H9 (cell line): ENCODE measurements at places on chromosomes 1 and 21.
A peak's percentile ranks its signal among the peaks of the same experiment; 100 is the strongest.

GRCh38 chr21:41715649-41716281 lies 51.1 kb downstream of the RIPK4 start:
- no peak for DNase-seq

DNA sequence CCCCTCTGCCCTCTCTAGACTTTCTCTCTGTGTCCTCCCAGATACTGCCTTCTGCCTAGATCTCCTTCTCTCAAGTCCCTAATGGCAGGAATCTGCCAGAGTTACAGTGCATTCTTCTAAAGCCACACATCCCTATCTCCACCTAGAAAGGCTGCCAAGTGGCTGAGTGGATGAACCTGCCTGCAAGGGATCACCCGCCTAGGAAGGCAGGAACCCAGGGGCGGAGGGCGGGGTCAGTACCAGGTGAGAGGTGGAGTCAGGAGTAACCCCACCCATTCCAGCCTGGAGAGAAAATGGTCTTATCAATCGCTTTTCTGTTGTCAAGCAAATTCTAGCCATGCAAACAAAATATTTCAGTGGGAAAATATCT lies 60.8 kb downstream of the BCAR3 start:
- DNase-seq: peak; percentile 68

DNA sequence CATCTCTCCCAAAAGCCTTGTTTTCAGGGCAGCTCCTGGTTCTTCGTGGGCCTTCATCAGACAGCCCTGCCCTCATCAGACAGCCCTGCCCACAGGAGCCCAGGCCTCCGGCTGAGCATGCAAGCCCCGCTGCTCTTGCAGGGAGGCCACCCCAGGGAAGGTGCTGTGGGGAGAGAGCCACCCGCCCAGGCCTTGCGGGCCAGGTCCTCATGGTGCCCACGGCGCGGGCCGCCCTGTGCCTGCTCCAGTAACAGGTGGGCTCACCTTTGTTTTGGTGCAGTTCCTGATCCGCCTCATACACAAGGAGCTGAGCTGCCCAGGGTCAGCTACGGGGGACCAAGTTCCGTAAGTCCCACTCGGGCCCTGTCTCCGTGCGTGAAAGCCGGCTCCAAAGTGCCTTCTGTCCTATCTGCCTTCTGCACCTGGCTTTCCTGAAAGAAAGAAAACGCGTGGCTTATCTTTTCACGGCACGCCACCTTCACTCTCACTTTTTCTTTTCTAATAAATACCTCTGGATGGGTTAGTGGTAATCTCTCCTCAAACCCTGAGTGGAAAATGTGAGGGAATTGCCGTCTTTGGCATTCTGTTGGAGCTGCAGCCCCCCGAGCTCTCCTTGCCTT lies 65.9 kb downstream of the SLC37A1 start:
- no peak for DNase-seq

- DNase-seq: no peak
Measured at GRCh38 chr1:232944347-232944746, 6.1 kb upstream of the NTPCR start.

DNA sequence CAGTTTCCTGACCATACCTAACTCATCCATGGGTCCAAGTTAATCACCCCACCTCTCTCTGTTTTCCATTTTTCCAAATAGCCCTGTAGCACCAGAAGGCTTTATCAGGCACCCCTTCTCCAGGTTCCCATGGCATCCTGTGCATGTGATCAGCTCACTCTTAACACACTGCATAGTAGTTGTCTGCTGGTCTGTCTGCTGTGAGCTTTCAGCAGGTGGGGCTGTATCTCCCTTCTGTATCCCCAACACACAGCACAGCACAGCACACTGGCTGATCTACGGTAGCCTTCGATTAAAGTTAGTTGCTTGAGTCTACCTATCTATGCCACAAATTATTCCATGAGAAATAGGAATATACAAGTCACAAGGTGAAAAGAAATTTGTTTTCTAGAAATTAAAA lies 54.3 kb upstream of the C1orf198 start:
- DNase-seq: no peak

- no peak for DNase-seq
Measured at GRCh38 chr1:114505148-114505561, 5.8 kb downstream of the TRIM33 start.

DNA sequence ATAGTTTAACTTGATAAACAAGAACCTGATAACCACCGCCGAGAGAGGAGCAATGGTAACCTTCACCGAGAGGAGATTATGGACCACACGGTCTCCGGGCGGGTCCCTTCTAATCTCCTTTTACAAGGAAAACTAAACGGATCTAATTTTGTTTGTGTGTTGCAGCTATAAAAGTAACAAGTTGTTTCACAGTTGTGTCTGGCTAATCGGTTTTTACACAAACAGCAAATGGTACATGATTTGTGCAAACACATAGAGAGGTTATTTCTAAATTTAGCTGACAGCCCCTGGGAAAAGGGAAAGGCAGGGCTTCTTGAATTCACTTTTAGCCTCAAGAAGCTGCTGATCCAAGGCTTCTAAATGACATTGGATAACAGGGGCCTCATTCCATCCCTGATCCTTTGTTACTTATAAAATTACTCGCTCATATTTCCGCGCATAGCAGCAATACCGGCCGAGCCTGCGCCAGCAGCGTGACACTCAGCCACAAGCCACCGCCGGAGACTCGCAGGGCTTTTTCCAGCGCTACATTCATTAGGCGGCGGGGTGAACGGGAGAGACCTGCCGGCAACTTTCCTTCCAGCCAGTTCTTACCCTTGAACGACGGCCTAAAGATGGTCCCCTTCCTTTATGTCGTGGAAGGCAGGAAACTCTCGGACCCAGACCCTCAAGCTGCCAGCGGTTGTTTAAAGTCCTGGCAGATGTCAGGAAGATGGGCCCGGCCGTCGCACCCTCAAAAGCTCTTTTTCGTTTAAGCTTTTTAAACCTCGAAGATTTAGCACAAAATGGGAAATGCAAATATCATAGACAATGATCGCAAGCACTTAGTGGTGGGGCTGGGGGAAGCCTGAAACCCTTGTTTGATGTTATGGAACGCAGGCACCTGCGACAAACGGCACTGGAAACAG lies 4.4 kb downstream of the FOXD3 start:
- peak; percentile 51 for DNase-seq

DNA sequence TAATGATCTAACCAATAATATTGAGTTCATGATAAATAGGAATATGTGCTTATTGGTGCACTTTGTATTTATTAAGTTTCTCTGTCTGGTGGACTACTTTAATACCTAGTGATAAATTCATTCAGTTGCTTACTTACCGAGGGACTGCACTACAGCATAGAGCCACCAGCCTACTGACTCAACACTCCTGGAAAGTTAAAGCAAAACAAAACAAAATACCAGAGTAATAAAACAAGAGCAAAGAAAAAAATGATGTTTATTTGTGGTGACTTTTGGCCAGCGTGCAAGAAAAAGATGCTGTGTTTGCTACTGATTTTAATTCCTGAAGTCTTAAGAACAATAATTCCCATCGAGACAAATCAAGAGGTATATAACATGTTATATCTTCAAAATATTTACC lies 586.3 kb downstream of the PLA2G4A start:
- no peak for DNase-seq

DNA sequence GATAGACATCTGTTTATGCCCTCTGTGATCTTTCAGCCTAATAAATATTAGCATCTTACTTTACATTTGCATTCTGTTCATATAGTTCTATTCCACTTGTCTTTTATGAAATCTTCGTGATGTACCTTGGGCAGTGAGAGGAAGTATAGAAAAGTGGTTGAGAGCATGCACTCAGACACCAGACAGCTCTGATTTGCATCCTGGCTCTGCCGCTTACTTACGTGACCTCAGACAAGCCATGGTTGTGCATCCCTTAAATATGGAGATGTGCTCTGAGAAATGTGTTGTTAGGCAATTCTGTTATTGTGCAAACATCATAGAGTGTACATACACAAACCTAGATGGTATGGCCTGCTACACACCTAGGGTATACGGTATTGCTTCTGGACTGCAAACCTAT lies 22.9 kb downstream of the OVGP1 start:
- DNase-seq: no peak

DNA sequence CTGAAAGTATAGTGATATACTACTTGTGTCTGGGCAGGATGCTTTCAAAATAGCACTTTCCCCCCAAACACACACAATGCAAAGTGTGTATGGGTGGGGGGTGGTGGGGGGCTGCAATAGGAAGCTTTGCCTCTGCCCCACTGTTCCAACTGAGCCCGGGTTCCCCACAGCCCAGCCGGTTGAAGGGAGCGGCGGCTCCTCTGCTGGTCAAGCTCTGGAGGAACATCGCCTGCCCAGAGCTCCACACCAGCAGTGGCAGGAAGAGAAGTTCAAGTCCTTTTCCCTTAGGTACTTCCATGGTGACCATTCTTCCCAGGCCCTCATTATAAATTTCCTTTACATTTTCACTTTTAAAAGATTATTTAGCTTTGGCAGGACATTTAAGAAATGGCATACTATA lies 74.9 kb downstream of the CAPZB start:
- peak; percentile 51 for DNase-seq

GRCh38 chr1:209368864-209369598 lies 214.5 kb upstream of the CAMK1G start:
- no peak for DNase-seq

DNA sequence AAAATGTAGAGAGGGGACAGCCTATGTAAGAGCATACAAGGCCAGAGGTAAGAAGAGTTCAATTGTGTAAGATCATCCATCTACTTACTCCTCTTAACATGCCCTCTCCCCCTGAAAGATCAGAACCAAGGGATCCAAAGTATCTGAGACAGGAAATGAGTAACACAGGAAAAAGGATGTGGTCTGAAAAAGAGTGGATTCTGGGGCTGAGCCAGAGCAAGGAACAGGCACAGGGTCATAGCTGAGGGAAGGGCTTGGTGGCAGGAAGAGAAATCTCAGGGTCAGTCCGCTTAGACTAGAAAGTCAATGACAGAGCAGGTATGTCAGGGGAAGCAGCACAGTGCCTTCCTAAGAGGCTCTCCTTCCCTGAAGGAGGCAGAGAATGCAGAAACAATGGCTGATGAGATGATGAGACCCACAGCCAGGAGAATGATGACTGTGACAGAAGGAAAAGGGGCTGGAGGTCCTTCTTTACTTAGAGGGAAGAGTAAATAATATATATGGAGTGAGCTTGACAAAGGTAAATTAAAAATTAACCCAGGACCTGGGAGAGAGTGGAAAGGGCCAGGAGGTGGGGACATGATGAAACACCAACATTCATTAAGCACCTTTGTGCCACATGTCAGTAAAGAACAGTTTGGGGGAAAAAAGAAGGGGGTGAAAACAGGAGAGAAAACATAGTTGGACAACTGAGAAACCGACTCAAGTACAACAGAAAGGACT lies 26.2 kb upstream of the A3GALT2 start:
- no peak for DNase-seq

GRCh38 chr1:187433598-187433997 lies 604.8 kb downstream of the PLA2G4A start:
- DNase-seq: no peak

DNA sequence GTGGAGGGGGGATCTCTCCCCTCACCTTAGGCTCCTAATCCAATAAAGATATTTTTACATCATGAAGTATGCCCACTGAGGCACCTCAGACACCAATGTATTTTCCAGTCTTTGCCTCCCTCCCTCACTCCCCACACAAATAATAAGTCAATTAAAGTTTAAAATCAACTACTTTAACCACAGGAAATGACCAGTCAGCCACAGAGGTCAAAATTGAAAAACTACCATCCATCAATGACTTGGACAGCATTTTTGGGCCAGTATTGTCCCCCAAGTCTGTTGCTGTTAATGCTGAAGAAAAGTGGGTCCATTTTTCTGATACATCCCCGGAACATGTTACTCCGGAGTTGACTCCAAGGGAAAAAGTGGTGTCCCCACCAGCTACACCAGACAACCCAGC lies 70.6 kb upstream of the DYNLT5 start:
- DNase-seq: no peak

DNA sequence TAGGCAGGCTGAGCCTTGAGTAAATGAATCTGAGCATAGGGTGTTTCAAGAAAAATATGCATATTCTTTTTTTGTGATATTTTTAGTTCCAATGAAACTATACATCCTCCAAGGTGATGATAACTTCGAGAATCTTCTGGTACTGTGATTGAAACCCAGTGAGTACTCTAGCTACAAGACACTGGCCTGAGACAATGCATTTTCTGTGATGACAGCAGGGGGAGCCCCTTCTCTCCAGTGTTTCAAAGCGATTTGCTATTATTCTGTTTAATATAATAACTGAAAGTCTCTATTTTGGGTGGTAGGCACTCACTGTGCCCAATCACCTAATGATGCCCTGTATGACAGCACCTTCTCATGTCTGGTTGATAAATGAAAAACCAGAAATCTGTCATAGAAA lies 12.1 kb downstream of the IRF2BP2 start:
- DNase-seq: no peak

DNA sequence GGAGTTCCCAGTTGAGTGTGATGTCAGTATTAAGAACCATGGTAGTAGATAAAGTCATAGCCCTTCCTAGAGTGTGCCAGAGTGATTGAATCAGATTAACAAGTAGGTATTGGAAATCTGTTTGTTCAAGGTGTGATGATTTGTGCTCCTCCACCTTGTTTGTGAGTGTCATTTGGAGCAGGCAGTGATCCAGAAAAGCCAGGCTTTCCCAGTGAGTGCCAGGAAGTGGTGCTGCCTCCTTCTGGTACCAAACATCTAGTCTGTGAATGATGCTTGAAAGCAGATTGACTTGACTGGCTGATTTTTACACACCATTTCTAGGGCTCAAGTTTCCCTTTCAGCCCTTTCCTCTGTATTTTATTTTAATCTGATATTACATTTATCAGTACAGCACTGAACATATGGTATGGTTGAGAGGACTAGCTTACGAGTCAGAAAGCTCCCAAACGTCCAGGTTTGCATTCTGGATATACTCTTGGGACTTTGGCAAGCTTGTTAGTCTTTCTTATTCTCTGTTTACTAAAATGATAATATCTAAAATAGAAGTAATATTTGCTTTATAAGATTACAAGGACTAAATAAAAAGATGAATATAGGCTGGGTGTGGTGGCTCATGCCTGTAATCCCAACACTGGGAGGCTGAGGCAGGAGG lies 100.7 kb downstream of the PATJ start:
- DNase-seq: peak; percentile 34

DNA sequence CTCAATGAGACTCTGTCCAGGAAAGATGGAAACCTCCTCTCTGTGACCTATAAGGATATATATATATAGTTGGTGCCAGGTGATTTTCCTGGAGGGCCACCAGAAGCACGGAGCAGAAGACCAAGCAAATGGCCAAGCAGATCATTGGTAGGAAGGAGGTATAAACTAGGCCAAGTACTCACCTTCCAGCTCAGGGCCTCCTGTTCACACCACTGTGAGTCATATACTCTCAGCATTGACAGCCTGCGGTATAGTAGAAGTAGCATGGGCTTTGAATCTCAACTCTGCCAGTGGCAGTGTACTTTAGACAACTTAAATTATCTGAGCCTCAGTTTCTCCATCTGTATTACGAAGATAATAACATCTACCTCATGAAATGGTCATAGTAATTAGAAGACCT lies 15.4 kb downstream of the IL12RB2 start:
- no peak for DNase-seq
